ENCODE measurements at places on chromosomes 2 and 18.
A peak's percentile ranks its signal among the peaks of the same experiment; 100 is the strongest.

DNA sequence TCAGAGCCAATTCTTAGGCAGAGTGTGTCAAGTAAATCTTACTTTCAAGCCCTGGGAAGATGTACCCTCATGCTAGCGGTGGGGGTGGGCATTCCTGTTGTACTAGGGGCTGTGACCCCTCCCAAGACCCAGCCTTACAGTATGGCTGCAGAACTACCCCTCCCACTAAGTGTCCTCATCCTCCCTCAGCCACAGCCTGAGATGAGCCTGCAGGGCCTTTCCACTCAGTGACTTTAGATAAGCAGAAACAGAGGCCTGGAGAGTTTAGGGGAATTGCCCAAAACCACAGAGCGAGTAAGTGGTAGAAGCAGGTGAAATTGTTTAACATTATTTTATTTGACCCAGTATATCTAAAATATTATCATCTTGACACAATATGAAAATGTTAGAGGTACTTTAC is 36.6 kb downstream of the TTC32 start:
- DNase-seq, result no peak

GRCh38 chr2:27100036-27100435 is 13.5 kb downstream of the KHK start:
- DNase-seq, result no peak

DNA sequence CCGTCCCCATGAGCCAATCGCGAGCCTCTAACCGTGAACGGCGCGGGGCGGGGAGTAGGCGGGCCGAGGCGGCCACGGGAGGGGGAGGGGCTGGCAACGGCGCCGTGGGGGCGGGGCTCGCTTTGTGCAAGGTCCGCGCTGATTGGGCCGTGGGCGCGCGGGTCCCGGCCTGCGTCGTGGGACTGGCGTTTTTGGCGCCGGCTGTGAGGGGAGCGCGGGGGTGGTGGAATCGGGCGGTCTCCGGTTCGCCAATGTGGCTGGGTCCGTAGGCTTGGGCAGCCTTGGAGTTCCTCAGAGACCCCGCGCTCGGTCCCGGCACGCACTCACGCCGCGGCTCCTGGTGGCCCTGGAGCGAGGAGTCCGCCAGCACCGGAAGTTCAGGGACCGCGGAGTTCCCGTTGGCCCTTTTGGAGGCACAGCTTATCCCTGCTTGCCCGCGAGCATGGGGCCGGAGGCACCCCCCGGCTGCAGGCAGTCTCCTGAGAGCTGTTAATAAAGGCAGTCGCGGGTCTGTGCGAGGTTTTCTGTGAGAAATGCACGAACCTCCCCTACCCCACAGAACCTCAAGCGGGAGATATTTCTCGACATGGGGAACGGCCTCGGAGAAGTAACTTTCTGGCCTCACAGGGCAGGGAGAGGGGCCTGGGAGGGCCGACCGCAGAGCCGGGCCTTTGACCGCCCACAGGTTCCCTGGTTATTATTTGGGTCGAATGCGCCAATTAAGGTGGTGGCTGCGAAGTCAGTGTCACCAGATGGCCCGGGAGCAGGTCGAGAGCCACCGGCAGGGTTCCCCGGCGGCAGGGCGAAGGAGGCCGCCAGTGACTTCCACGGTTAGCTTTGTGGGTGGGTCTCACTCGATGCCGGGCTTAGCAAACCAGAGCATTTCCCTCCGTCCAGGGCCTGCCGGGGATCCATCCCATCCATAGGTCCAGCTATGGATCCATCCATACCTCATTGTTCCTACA is 574 bp upstream of the NCL start:
- DNase-seq, result peak; percentile 97

DNA sequence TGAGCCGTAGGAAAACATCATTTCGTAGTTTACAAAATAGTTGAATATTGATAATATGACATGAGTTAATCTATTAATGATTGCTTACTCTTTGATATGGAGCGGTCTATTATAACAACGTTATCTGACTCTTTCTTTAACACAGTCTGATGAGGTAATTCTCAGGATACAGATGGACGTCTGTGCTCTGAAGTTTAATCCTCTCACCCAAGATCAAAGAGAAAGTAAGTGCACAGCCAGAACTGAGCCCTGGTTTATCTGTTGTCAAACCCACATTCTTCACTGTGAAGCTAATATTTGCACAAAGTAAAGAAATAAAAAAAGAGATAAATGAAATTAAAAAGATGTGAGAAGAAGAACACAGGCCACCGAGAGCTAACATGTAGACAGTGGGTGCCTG is 190.9 kb upstream of the COPS8 start:
- no peak for DNase-seq

DNA sequence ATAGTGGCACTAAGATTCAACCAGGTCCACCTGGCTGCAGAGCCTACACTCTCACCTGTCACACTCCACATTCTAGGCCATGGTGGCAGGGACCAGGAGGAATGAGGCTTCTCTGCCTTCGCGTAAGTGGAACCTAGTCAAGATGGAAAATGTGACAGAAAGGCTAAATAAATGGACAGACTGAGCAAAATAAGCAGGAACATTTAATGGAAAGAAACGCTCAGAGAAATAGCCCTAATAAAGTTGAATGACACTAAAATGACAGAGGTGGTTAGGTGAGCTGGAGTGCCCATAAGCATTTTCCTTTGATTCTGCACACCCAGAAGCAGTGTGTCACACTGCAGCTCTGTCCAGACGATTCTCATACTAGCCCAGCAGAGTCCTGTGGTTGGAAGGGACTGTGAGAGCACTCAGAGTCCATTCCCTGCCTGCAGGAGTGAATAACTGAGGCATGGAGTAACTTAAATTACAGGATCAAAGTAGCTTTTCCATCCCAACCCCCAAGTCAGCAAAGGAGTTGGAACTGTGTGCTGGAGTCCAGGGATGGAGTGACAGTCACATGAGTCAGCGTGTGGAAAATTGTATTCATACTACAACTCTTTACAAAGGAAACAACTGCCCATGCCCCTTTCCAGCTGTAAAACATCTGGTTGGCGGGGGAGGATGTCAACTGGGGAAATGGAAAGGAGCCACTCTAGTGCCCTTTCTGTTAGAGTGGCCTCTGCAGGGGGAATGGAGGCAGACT is 105.4 kb upstream of the LGALSL start:
- DNase-seq, result no peak

GRCh38 chr2:240367721-240368120 is 67.7 kb upstream of the GPC1 start:
- DNase-seq, result no peak

DNA sequence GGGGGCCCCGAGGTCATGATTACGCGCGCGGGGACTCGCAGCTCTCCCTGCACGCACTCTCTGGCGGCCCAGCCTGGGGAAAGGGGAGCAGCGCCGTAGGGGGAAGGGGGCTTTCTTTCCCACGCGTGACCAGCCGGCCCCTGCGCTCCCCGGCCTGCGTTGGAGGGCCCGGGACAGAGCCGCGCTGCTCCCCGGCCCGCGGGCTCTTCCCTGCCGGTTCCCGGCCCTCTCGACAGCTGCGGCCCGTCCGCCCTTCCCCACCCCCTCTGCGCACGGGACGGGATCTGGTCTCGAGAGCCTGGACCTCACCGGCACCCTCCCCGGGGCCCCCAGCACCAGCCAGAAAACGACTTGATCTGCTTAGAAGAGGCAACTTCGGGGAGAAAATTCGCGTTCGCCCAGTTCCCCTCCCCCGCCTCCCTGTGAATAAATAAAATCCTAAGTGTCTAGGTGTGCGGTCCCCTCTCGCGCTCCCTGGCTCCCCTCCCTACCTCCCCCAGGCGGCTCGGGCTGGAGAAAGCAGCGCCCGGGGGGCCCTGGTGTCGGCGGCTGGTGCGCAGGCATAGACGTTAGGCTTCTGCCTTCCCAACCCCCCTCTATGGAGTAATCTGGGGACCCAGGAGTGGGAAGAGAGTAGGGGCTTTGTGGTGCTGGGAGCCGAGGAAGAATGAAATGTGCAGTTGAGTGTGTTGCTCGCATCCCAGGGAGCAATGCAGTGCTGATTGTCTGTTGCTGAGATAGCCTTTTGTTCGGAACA is 803 bp upstream of the FIGN start:
- peak; percentile 48 for DNase-seq

GRCh38 chr2:215967590-215968378 is 45.6 kb downstream of the MREG start:
- DNase-seq, result no peak

DNA sequence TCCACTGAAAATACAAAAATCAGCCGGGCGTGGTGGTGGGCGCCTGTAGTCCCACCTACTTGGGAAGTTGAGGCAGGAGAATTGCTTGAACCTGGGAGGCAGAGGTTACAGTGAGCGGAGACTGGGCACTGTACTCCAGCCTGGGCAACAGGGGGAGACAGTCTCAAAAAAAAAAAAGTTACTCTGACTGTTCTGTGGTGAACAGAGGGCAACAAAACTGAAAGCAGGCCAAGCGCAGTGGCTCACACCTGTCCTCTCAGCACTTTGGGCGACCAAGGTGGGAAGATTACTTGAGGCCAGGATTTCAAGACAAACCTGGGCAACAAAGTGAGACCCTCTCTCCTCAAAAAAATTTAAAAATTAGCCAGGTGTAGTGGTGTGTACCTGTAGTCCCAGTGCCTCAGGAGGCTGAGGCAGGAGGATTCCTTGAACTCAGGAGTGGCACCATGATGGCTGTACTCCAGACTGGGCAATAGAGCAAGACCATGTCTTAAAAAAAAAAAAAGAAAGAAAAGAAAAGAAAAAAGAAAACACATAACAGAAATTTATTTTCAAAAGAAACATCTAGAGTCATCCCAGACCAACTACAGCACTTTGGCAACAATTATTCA is 13.6 kb upstream of the RTN4 start:
- DNase-seq, result no peak

DNA sequence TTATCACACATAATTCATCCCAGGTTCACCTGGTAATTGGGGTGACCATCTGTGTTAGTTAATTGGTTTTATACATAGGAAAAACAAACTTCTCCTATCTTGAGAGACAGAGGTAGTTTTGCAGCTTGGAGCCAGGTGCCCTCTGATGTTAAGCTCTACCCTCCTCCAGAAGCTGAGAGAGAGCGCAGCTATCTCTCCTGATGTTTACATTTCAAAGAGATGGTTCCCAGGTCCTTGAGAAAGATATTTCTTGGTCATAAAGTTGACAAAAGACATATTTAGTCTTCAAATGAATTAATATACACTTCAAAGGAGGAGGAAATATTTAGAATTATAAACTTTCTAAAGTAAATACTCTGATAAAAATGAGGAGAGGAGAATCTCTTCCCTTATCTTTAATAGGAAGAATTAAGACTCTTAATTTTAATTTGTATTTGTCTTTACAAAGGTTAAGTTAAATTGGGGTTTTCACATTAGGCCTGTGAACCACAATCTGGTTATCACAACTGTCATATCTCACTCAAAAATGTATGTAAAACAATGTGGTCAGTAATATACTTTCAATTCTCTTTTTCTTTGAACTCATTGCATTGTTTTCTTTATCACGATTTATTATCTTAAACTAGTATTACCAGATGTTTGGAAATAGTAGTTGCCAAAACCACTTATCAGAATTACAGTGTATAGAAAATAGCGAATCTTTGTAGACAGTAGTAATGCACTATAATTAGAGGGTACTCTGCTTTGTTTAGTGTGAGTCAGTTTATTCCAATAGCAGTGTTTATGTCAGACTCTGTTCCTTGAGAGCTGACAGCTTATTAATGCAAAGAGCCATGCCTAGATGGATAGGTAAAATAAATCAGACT is 26.8 kb downstream of the SERPINB4 start:
- DNase-seq, result no peak

GRCh38 chr18:10148189-10148929 is 234.5 kb downstream of the VAPA start:
- DNase-seq, result no peak

DNA sequence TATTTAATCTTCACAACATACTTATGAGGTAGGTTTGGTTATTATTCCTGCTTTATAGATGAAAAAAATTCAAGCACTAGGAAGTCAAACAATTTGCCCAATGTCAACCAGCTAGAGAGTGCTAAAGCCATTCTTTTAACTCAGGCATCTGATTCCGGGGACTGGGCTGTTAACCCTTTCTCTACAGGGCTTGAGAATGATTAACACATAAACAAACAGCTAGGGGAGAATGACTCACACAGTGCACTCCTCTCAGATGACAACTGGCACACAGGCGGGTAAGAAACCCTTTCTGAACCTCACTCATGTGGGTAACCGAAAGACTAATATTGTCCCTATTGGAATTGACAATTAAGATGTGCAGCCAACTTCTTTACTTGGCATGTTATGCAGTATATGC is 86.3 kb upstream of the FSHR start:
- DNase-seq, result no peak

GRCh38 chr2:105764059-105764458 is 19.3 kb downstream of the NCK2 start:
- DNase-seq, result no peak

DNA sequence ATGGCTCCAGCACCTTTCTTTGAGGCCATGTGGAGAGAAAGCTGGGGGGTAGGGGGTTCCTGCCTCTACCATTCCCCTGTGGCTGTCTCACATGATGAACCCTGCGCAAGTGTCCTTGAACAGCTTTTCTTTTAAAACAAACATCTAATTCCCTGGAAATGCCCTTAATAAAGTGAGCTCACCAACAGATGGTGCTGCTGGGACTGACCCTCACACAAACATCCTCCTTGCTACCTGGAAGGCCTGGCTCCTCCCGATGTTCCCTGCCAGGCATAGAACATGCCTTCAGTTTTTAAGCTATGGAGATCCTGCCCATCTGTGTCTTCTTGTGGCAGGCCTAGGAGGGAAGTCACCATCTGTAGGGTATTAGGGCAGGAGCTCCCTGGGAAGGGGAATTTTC is 60.7 kb upstream of the GATA6 start:
- DNase-seq, result no peak

DNA sequence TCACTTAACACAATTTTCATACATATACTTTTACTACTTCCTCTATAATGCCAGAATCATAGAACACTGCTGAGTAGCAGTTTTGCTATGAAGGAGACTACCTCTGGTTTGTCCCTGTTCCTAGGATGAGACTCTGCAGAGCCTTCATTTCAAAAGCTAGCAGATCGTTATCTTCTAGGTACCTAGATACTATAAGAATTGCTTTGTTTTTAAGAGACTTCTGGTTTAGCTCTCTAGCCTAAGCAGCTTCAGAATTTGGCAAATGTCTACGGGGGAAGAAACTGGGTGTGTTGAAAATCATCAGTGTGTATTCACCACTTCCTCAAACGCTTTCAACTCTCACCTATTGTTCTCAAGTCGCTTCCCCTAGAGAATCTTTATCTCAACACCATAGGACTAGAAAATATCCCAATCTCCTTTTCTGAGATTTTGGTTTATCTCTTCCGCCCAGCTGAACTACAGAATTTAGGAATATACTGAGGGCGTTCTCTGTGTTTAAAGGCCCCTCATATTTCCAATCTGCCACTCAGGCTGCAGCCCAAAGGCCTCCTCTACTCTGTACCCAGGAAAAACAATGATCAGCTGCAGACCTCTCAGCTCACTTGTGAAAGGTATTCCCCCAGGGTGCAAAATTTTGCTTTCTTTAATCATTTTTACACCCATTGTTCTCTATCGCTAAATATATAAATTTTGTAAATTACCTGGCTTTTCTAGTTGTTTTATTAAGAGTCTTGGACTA is 28.7 kb downstream of the SMAD2 start:
- no peak for DNase-seq

- peak; percentile 35 for DNase-seq
These were observed 54.9 kb downstream of the FHOD3 start for GRCh38 chr18:36352384-36352783.

Data from RWPE1 (cell line).